ENCODE measurements at places on chromosomes 11 and 22.

DNA sequence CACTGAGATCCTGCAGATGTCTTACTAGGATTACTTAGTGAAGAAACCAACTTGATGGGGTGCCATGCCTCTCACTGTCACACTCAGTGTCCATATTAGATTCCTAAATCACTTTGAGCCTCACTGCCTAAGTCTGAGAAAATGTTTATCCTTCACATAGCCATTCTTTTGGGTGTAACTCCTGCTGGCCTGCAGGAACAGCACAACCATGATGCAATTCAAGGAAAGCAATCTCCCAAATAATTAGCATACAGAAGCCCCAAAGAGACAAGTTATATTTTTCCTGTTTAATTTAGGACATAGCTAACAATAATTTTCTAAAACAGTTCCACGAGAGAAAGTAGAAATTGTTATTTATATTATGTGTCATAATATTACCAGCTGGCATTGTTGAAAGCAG lies 655.5 kb downstream of the KCNA4 start:
- DNase-seq, result no peak

DNA sequence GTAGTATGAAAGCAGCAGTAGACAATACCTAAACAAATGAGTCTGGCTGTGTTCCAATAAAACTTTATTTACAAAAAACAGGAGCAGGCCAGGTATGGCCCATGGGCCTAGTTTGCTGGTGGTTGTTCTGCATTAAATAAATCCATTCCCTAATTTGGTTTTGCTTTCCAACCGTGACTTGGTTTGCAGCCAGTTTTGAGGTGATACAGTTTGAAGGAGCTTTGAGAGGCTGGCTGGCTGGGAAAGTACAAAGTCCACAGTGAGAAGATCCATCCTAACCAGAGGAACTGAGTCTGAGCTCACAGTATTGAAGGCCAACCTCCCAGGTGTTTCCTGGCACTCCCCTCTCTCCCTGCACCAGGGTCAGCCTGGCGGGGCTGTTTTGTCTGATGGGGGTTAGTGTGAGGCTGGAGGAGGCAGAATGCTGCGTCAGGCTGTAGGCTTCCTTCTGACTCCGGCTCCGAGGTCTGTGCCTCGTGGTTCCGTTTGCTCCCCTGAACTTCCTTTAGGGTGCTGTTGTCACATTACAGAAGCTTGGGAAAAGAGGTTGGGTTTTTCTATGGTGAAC lies 129.5 kb downstream of the MICAL2 start:
- DNase-seq, result no peak

- DNase-seq, result no peak
Measured at GRCh38 chr11:23226331-23227077, 366.2 kb upstream of the CCDC179 start.

GRCh38 chr22:30325065-30325720 lies 1.5 kb downstream of the TBC1D10A start:
- DNase-seq, result no peak

- DNase-seq, result no peak
Measured at GRCh38 chr22:25492841-25493734, 71.4 kb upstream of the GRK3 start.

GRCh38 chr22:41683616-41684015 lies 5.1 kb downstream of the SNU13 start:
- DNase-seq, result no peak

DNA sequence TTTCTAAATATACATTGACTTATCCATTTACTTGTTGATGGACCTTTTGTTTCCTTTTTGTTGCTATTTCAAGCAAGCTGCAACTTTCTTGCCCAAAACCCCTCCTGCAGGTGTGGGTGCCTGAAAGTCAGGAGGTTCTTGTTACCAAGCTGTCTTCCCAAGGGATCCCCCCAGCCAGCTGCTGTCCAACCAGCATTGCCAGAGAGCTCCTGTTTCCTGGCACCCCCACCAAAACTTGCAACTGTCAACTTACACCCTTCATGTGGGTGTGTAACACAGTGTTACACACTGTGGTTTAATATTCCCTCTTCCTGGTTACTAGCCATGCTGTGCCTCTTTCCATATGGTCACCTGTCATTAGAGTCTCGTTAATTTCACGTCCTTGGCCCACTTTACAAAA lies 1.6 kb upstream of the KRTAP5-1 start:
- DNase-seq, result no peak

DNA sequence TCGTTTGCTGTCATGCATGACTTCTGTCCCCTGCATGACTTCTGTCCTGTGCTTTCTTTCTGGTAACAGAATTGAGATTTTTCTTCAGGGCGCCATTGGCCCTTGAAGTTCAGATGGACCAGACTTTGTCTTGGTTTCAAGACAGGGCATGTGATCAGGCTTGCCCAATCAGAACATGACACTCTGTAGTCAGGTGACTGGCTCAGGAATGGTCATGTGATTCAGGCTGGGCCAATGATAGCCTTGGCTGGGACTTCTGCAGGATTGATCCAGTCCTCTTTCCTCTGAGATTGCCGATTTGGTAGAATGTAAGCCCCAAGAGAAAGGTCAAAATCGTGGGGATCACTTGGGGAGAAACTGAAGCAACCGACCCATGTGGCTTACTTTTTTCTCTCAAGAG lies 90.5 kb upstream of the ALX4 start:
- DNase-seq, result no peak

DNA sequence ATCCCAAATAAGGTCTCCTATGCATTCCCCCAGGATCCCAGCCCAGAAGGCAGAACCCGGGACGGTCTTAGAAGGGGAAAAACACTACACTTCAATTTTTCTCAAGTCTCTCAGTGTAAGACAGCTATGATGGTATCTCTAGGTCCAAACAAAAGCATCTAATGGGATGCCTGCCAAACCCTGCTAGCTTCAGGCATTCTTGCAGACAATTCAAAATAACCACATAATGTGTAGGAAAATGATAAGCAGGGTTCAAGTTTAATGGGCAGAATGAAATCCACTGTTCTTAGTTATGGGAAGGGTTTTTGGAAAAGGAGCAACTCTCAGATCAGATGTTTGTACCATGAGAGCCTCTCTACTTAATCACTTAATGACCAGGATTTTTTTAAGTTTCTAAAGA lies 119.8 kb upstream of the ANO1 start:
- DNase-seq, result no peak

- no peak for DNase-seq
Measured at GRCh38 chr11:82701847-82702520, 31.7 kb downstream of the FAM181B start.

DNA sequence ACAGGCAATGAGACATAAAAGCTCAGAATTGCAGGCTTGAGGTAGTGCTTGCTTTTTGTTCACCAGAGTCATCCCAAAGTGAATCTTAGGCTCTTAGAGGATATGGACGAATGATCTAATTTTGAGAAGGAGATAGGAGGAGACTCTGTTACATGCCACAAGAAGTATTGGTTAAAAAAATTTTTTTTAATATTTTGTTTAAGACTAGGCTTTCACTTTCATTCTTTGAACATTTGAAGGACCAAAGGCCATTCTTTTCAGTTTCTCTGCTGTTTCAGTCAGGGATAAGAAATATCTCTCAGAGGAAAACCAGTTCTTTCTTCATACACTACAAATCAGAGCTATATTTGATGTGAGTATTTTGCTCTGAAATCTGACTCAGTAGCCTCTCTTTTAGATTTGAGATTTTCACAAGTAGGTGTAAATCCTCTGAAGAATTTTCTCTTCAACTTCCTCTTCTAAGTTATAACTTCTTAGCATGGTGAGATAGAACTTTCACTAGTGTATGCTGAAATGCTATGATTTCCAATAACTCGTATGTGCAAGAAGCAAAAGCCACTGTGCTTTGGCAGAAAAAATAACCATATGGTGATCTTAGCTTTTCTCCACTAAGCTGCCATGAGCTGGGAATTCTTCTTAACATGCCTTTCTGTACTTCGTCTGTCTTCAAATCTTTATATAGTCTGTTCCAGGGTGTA lies 24.1 kb upstream of the FAM181B start:
- no peak for DNase-seq

GRCh38 chr11:126519764-126520734 lies 164.6 kb downstream of the ST3GAL4 start:
- DNase-seq, result no peak

DNA sequence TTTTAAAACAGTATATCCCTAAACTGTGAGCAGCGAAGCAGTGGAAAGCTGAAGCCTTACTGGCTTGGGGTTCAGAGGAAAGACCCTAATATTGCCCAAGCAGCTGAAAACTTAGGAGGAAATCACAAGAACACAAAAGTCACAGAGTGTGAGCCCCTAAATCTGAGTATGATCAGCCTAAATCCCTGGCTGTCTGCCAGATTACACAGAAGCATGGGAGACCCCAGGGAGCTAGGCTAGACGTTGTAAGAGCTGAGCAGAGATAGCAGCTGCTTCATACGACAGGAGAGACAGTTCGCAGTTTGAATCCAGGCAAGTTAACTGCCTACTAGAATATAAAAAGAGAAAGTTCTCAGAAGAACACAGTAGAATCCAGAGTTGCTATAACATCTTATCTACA lies 81.2 kb downstream of the PACS1 start:
- DNase-seq, result no peak

DNA sequence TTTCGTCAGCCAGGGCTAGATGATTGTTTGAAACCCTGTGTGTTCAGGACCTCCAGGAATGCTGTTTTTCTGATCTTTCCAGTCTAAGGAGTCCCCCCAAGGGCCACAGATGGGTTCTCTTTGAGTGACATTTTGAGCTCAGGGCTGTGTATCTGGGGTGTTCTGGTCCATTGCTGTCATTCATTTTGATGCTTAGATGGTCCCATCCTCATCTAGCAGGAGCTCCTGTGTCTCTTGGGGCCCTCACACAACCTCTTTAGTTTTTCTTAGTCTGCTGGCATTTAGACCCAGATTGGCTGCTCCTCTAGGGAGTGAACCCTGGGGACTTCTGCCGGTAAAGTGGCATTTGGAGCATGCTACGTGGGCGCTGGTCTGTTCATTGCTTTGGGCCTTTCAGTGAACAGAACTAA lies 39.1 kb downstream of the MED15 start:
- DNase-seq, result no peak

GRCh38 chr22:22823131-22823810 lies 64.3 kb upstream of the IGLL5 start:
- DNase-seq, result no peak

GRCh38 chr11:103465555-103466140 lies 356.4 kb downstream of the DYNC2H1 start:
- DNase-seq, result no peak

DNA sequence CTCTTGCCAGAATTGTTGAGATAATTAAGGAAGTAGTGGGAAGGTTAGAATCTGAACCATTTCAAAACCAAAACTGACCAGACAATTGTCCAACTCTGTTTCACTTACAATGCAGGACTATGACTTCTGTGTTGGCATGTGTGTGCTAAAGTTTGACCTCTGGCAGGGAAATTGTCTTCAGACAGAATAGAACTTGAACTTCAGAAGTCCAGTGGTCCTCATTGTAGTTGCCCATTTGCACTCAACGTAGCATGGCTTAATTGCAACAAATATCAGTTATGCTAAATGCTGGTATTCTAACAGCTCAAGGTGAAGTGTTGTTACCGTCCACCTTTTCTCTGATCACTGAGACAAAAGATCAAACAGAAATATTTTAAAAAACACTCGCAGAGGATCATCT lies 47.2 kb downstream of the BLID start:
- DNase-seq, result no peak

DNA sequence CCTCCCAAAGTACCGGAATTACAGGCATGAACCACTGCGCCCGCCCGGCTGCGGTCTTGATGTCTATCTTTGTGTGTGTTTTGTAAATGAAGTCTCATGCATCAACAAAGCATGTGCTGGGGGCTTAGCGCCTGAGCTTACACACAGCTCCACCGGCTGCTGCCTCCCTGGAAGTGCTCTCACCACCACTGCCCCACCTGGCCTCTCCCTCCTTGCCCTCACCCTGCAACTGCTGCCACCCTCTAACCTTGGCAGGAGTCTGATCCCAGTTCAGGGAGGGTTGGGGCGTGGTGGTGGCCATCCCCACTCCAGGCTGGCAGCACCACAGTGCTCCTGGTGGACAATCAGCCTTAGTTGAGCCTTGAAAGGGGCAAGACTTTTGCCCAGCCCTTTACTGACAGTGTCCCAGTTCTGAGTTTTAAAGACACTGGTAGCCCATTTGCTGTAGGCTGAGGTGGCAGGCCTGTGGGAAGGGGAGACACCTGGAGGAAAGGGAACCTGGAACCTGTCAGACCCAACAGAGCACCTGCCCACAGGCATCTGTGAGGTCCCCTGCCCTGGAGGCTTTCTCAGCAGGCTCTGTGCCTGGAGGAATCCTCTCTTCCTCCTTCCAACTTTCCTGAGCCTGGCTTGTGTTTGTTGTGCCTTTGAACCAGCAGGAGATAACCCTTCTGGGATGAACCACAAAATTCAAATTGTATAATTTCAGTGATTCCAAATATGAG lies 42.4 kb upstream of the WEE1 start:
- no peak for DNase-seq

DNA sequence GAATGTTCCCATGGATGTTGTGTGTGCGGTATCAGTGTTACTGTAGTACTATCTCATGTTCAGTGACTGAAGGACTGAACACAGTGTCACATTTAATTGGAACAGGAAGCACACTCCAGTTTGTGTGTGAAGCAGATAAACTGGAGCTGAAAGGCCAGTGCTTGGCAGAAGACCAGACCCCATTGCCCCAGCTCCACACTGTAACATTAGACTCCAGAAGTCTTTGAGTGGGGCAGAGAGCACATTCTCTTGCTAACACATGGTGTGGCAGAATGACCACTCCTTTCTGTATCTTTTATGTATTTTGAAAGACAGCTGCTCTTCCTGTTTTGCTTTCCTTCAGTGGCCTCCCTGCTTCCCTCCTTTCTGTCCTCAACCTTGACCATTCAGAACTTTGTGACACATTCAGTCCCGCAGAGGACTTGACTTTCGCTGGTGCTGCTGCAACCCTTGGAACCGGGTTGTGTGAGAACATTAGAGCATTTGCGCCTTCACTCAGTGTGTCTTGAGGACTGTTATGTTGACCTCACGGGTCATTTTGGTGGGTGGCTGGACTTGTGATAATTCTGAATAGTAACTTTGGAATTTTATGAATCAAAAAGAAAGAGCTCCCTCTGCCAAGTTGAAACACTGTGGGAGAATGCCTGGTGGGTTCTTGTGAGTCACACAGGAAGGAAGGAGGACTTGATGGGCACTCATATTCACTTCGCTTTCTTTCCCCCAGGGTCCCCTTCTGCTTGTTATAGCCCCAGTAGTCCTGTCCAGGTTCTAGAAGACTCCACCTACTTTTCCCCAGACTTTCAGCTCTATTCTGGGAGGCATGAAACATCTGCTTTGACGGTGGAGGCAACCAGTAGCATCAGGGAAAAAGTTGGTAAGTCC lies 26.4 kb downstream of the AMOTL1 start:
- DNase-seq, result no peak
